ENCODE measurements at places on chromosomes 11 and 22.

DNA sequence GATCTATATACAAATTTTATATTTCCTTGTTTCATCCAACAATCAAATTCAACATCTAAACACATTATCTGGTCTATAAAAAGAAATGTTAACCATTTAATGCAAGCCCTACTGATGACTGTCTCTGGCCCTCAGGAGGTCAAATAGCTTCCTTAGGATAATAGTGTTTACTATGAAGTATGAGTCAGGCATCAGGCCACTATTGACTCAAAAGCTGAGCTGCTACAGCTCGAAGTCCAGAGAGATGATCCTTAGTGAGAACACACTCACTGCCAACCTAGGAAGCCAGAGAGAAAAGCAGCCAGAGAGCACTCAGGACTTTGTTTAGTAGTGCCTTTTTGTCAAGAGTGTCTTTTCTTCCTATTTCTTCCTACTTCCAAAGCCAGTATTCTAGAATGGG lies 171.8 kb downstream of the SOX6 start:
- no peak for DNase-seq

DNA sequence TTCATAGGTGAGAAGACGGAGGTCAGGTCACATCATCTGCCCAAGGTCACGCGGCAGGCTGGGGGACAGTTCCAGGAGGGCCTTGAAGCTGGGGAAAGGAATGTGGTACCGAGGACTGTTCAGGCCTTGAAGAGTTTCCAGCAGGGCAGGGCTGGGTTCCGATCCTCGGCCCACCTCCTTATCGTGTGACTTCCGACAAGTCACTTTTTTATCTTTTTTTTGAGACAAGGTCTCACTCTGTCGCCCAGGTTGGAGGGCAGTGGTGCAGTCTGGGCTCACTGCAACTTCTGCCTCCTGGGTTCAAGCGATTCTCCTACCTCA lies 623 bp downstream of the NDUFS8 start:
- DNase-seq = no peak

- peak; percentile 68 for DNase-seq
Observed at GRCh38 chr11:69044111-69045013, 4.4 kb upstream of the TPCN2 start.

- no peak for DNase-seq
Observed at GRCh38 chr11:27477831-27478230, 5.2 kb upstream of the LGR4 start.

GRCh38 chr22:37298748-37299495 lies 16.6 kb downstream of the CYTH4 start:
- no peak for DNase-seq

- no peak for DNase-seq
Observed at GRCh38 chr11:21177379-21177778, 508.0 kb downstream of the NELL1 start.

Data from NCI-H1694 treated with DMSO at 0.1 percent for 48 hours (cell line).